ENCODE measurements at places on chromosomes 2 and 18.

DNA sequence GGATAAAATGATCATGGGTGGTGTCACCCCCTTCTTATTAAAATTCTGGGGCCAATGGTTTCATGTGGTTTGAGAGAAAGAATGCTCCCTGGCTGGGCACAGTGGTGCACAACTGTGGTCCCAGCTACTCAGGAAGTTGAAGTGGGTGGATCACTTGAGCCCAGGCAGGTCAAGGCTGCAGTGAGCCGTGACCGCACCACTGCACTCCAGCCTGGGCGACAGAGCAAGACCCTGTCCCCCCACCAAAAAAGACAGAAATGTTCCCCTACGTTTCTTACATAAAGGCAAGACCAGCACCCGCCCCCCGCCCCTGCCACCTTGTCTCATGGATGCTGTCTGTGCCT is 53.0 kb upstream of the ID2 start:
- no peak for DNase-seq

DNA sequence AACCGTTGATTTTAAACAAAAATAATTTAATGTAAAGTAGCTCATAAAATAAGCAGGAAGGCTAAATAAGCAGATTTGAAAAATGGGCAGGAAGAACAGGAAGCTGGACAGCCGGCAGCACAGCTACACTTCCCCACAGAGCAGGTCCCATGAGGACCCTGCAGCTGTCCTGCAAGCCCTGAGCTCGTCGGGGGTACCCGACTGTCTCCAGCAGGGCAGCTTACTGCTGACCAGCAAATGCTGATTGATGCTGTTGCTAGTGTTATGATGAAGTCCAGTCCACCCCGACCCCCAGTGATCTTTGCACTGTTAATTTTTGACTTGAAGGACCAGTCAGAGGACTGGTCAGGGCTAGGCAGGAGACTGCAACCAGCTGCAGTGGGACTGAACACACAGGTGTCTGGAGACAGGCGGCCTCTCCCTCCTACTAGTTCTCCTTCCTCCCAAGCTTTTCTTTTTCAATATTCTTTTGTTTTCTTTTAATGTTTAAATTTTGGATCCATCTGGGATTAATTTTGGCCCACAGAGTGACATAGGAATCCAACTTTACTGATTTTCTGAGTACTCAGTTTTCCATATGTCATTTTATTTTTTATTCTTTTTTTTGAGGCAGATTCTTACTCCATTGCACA is 27.7 kb downstream of the POLE4 start:
- DNase-seq = no peak

GRCh38 chr18:66646609-66647008 is 42.7 kb upstream of the CDH19 start:
- no peak for DNase-seq

DNA sequence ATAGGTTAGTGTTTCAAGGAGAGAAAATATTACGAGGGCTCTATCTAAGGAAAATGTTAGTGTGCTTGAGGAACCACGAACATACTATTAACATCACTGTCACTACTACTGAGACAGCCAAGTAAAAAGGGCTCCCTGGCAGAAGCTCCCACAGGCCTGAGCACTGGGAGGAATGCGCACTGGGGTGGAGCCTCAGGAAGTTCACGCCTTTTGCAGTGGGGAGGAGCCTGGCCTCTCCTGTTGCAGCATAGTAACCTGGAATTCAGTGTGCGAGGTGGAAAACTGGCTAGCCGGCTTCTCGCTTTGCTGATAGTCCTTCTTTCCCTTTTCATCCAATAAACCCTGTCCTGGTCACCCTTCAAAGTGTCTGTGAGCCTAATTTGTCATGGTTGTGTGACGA is 250.3 kb downstream of the ERBB4 start:
- no peak for DNase-seq

DNA sequence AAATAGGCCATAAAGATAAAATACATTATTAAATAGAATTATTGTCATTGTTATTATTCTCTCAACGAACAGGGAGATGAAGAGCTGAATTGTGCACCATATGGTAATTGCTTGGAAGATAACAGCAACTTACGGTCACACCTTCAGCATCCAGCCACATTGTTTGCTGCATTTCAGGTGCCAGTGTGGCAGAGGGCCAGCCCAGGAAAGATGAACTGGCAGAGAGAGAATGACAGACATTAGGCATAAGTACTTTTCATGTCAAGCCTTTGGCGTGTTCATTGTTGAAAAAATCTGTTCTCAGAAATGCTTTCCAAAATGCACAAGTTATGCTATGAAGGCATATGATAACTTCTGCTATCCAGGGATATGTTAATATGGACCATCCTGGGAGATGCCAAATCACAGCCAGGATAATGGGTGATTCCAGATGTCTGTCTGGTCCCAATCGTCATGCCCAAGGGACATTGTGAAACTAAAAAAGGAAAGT is 748.6 kb upstream of the PIK3C3 start:
- no peak for DNase-seq

GRCh38 chr2:23900541-23901322 is 26.2 kb downstream of the ATAD2B start:
- DNase-seq = no peak

GRCh38 chr2:20491739-20492531 is 45.1 kb downstream of the RHOB start:
- DNase-seq = no peak

GRCh38 chr2:150643114-150643725 is 155.8 kb upstream of the RND3 start:
- no peak for DNase-seq

DNA sequence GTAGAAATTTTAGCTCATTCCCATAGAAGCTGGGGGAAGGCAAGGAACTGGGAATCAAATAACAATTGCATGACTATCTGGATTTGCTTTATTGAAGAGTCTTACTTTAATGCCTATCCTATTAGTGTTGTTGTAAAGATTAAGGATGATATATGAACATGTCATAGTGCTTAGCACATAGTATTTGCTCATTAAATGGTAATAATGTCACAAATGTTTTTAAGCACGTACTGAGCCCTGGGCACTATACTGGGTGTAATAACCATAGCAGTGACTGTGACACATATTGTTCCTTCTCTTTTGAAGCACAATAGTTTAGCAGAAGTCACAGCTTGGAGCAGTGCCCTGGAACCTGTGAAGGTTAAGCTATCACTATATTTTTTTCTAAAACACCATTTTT is 47.2 kb upstream of the DTNB start:
- no peak for DNase-seq

DNA sequence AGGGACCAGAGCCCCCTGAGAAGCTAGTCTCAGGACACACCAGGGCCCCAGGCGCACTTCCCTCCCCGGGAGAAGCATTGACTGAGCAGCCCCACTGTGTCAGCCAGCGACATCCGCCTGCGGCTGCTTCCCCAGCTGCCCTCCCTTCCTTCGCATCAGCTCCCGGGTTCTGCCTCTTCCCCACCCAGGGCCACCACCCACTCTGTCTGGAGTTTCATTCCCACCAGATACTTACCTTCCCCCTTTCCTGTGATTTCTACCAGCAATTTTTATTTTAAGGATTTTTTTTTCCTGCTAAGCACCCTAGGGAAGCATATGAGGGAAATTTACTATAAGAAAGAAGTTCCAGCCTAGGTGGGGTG is 99.2 kb downstream of the SMAD7 start:
- DNase-seq = no peak

DNA sequence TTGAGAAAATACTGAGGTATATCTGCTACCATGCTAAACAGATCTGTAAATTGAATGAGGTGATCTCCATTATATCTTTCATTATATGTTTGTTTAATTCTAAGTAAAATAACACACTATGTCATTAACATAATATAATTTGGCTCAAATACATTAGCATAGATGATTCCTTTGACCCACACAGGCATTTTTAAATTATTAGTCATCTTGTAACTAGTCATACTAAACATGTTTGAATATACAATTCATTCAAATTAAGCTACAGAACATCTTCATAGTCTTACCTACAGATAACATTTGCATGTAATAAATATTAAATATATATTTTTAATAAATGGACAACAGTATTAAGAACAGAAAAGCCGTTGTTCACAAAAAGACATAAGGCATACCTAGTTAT is 52.7 kb upstream of the KYNU start:
- no peak for DNase-seq

DNA sequence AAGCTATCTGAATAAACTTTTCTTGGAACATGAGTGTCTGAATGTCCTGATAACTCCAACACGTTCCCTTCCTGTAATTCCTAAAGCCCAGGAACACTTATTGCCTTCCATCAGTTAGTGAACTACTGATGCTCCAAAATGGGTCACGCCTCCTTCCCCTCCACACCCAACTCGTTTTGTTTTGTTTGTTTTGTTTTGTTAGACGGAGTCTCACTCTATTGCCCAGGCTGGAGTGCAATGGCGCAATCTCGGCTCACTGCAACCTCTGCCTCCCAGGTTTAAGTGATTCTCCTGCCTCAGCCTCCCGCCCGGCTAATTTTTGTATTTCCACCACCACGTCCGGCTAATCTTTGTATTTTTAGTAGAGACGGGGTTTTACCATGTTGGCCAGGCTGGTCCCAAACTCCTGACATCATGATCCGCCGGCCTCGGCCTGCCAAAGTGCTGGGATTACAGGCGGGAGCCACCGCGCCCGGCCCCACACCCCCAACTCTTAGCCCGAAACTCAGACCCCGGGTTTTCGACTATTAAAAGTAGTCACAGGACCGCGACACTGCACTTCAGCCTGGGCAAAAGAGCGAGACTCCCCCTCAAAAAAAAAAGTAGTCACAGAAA is 774 bp downstream of the IER3IP1 start:
- DNase-seq = no peak

- no peak for DNase-seq
These were observed 695.8 kb downstream of the RNF144A start for GRCh38 chr2:7612969-7613368.

DNA sequence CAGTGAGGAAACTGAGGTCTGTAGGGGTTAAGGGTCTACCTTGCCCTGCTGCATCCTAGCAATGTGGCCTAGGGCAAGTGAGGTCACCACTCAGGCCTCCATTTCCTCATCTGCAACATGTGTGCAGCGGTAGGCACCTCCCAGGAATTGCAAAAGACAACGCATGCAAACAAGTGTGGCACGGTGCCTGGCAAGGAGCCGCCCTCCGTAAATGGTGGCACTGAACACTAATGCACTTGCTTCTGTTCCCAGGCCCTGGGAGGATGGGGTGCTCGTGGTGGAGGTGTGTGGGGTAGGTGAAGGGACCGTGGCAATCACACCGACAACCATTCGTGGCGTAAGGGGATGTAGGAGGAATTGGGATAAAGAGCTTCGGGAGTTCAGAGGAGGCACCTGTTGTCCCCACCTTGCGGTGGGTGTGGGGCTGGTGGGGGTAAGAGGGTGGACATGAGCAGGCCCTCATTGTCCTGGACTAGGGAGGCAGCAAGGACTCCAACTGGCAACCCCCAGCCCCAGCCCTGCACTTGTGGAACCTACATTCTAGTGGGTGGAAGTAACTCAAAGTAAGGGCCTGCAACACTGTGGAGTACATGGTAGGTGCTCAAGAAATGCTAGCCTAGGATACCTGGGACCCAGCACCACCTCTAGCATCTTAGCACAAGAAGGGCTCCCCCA is 26.0 kb downstream of the ATOH8 start:
- no peak for DNase-seq

GRCh38 chr2:238507836-238508235 is 81.1 kb downstream of the ASB1 start:
- DNase-seq = no peak

GRCh38 chr18:76721207-76721996 is 101.0 kb upstream of the ZNF236 start:
- DNase-seq = peak; percentile 46

DNA sequence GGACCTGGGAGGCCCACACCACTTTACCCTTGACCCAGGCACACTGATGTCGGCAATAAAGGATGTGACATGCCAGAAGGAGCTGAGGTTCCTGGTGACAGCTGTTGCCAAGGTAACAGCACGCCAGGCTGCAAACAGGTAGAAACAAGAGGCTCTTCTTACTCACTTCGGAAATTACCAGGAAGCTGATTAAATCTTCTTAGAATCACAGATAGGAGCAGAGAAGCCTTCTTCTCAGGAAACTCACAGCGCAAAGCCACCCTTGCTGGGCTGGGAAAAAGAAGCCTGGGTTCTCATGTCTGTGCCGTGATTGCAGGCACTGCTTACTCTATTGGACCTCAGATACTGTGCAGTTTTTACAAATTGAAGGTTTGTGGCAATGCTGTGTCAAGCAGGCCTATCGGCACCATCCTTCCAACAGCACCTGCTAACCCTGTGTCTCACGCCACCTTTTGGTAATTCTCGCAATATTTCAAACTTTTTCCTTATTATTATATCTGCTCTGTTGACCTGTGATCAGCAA is 61.0 kb upstream of the TAF1B start:
- DNase-seq = peak; percentile 80

DNA sequence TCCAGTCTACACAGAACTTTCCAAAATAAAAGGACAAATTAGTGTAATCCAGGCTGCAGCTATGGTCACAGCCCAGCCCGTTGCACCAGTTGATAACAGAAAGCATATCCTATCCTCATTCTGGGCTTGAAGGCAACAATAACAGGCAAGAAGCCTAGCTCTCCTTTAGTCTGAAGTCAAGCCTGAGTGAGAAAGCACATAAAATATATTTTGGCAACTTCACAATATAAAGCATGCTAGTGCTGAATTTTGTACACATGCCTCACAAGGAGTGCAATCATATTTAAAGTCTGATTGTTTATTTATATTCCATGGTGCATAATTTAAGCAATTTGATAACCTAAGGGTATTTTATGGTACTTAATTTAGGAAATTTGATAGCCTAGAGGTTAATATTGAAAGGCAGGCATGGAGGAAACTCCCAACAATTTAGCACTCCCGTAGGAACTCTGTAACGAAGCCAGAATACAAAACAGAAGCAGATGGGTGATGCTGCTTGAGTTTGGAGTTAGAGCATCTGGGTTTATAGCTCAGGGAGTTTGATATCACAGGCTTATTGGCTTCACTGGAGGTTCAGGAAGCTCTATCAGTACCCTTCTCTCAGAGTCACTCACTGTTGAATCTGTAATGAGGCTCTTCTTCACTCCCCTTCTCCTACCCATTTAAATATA is 1199.1 kb upstream of the GYPC start:
- DNase-seq = no peak

GRCh38 chr2:226703514-226703913 is 96.1 kb downstream of the IRS1 start:
- no peak for DNase-seq

DNA sequence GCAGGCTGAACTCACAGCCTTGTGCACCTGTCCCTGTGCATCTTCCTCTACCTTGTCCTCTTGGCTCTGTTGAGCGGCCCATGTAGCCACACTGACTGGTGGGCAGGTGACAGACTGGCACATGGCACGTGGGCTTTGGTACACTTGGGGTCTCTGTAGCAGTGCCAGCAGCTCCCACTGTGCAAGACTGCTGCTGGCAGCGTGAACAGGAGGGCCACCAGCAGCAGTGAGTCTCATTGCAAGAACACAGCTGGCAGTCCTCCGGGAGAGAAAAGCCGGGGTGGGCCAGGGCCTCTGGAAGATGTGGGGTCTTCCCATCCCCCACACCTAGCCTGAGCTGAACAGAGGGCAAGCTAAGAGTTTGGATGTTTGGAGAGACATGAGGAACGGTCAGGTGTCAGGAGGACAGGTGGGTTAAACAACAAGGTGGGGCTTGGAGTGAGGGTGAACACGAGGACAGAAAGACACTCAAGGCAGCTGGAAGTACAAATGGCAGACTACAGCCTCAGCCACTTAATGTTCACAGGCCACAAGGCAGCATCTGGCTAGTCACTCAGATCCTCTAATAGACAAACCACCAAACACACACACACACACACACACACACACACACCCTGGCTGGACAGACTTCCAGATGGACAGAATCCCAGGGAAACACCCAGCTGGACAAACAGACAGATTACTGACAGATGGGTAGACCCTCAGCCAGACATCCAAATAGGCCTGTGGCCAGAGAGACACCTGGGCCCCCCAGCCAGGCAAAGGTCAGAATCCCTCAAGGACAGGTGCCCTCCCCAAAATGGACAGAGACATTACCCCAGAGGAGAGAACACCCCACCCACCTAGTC is 2.3 kb upstream of the PTPN18 start:
- DNase-seq = no peak

Measured in activated naive CD4-positive, alpha-beta T cell treated with Interleukin-2 at 50 U/mL for 16 hours (primary cell).